Common myeloid progenitor, CD34-positive (primary cell): ENCODE measurements at places on chromosomes 5 and 9.

GRCh38 chr5:172245703-172246125 lies 37.9 kb downstream of the UBTD2 start:
- no peak overlapping the region for H3K4me3 ChIP-seq
- no peak for DNase-seq
- no peak overlapping the region for H3K27ac ChIP-seq
- no peaks in the 10 kb centered on the region for H3K36me3 ChIP-seq

GRCh38 chr9:127311239-127311741 lies 46.7 kb downstream of the GARNL3 start:
- no peak overlapping the region for H3K27ac ChIP-seq
- H3K36me3 ChIP-seq: no peaks in the 10 kb centered on the region
- H3K4me1 ChIP-seq: peaks cover 2% of the 10 kb centered on the region
- peak; percentile 64 for DNase-seq
- H3K4me3 ChIP-seq: no peak overlapping the region

DNA sequence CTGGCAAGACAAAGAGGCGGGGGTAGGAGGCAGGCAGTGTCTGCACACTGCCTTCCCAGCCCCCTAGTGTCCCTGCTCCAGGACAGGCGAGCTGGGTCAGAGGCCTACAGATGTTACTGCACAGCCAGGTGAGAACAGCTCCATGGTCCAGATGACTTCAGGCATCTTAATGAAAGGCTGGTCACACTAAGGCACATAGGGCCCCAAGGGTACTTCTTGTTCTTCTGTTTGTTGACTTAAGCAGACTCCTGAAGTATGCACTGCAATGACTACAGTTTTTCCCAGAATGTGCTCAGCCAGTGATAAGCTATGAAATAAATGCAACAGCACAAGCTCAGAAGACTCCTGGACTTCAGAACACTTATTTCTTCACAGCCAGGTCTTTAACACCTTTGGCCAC lies 27.4 kb downstream of the ATPSCKMT start:
- H3K27me3 ChIP-seq: no peaks in the 10 kb centered on the region
- peaks cover 8% of the 10 kb centered on the region for H3K36me3 ChIP-seq
- no peak overlapping the region for H3K4me3 ChIP-seq
- no peak overlapping the region for H3K27ac ChIP-seq

- no peaks in the 10 kb centered on the region for H3K27me3 ChIP-seq
- no peak overlapping the region for H3K27ac ChIP-seq
- H3K36me3 ChIP-seq: no peaks in the 10 kb centered on the region
These were observed 349.7 kb downstream of the ICE1 start for GRCh38 chr5:5772202-5772601.

DNA sequence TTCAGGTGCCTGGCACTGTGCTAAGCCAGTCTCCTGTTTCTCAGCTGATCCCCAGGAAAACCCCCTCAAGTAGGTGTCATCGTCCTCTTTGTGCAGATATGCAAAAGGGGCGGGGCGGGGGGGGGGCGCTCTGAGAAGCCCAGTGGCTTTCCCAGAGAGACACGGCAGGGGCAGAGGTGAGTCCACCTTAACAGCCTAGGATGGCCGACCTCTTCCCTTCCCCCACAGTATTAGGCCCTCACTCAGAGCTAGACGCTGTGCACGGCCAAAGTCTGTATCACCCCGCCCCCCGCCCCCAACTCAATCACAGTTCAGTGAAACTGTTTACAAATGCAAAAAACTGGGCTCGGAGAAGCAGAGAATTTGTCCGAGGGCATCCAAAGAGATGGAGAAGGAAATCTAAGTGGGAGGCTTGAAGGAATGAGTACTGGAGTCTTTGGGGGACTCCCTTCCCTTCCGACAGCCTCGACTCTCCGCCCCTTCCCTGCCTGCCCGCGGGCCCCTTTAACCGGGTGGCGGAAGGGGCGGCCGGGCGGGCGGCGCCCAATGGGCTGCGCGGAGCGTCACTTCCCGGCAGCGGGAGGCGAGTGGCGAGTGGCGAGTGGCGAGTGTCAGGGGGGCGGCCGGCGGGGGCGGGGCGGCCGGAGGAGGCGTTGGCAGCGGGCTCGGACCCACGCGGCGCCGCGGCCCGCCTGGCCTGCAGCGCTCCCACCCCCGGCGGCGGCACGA lies at the start of gene ERGIC1:
TSS of gene ERGIC1 (plus strand) at position 566 of the 729 bp plus-strand sequence. CDS start at position 729, 163 bp downstream.
- no peaks in the 10 kb centered on the region for H3K27me3 ChIP-seq
- H3K36me3 ChIP-seq: no peaks in the 10 kb centered on the region
- peak within 1 kb of the TSS; percentile 82 for H3K27ac ChIP-seq
- DNase-seq: peak; percentile 61
- peaks cover 58% of the 10 kb centered on the region for H3K4me1 ChIP-seq

GRCh38 chr5:156685481-156685880 lies 164.6 kb upstream of the PPP1R2B start:
- H3K27ac ChIP-seq: no peak overlapping the region
- no peak overlapping the region for H3K4me3 ChIP-seq
- H3K27me3 ChIP-seq: peaks cover 4% of the 10 kb centered on the region
- H3K4me1 ChIP-seq: peaks cover 7% of the 10 kb centered on the region
- no peak for DNase-seq
- no peaks in the 10 kb centered on the region for H3K36me3 ChIP-seq

- H3K27me3 ChIP-seq: no peaks in the 10 kb centered on the region
- no peak overlapping the region for H3K27ac ChIP-seq
- H3K4me3 ChIP-seq: no peak overlapping the region
- no peaks in the 10 kb centered on the region for H3K36me3 ChIP-seq
- no peaks in the 10 kb centered on the region for H3K4me1 ChIP-seq
- DNase-seq: no peak
These were observed 103.9 kb downstream of the VAV2 start for GRCh38 chr9:133888048-133888808.

GRCh38 chr5:53407373-53407772 lies 73.1 kb upstream of the FST start:
- no peaks in the 10 kb centered on the region for H3K27me3 ChIP-seq
- no peak for DNase-seq
- H3K36me3 ChIP-seq: no peaks in the 10 kb centered on the region
- H3K4me3 ChIP-seq: no peak overlapping the region
- no peaks in the 10 kb centered on the region for H3K4me1 ChIP-seq
- no peak overlapping the region for H3K27ac ChIP-seq
